ENCODE measurements at places on chromosomes 16 and 17.

- no peak for DNase-seq
Observed at GRCh38 chr17:61412860-61413660, 13.4 kb downstream of the TBX2 start.

DNA sequence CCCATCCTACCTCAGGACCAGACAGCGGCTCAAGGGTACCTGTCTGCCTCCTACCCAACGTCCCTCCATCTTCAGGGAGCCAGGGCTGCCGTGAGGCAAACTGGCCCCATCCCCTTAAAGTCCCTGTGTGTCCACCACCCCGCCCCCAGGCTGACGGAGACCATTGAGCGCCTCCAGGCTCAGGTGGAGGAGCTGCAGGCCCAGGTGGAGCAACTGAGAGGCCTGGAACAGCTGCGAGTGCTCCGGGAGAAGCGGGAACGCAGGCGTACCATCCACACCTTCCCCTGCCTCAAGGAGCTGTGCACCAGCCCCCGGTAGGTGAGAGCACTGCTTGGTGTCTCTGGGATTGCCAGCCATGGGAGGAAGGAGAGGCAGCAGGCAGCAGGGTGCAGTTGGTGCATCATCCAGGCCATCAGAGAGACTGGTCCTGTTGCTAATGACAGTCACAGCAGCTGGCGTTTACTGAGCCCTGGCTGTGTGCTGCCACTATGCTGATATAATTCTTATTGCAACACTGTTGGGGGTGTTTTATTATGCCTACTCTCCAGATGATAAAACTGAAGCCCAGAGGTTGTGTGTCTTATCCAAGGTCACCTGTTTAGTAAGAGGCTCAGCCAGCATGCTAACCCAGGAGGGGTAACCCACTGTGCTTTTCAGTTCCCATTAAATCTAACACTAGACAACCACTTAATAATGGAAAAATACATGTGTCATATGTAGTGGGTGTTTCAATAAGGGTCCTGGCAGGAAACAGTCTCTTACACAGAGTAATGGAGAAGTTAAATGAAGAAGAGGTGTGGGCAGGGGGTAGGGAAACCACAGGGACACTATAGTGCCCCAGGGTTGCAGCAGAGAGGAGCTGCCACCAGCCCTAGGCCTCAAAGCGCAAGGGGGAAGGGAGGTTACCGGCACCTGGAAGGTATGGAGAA is 10.3 kb upstream of the MRPL58 start:
- no peak for DNase-seq

- DNase-seq, result no peak
Observed at GRCh38 chr17:1807890-1808289, 21.8 kb downstream of the SMYD4 start.

- DNase-seq, result no peak
Observed at GRCh38 chr17:29777663-29778062, 152.4 kb downstream of the SSH2 start.

Measured in stimulated activated CD4-positive, alpha-beta T cell treated with anti-CD3 and anti-CD28 coated beads, Interleukin-1b, Interleukin-23, amount 100 ng/mL, for 1 hour (primary cell).